Stomach (tissue), 19 donors: ENCODE measurements at places on chromosomes 16 and 17. TPM values are rescaled to one million over a fixed set of nuclear protein-coding genes. Genes with fewer than 3 reads are reported as not detected.

GRCh38 chr17:81487487-81488275 lies 24.9 kb downstream of the ACTG1 start:
- DNase-seq, result peak; percentile 94

DNA sequence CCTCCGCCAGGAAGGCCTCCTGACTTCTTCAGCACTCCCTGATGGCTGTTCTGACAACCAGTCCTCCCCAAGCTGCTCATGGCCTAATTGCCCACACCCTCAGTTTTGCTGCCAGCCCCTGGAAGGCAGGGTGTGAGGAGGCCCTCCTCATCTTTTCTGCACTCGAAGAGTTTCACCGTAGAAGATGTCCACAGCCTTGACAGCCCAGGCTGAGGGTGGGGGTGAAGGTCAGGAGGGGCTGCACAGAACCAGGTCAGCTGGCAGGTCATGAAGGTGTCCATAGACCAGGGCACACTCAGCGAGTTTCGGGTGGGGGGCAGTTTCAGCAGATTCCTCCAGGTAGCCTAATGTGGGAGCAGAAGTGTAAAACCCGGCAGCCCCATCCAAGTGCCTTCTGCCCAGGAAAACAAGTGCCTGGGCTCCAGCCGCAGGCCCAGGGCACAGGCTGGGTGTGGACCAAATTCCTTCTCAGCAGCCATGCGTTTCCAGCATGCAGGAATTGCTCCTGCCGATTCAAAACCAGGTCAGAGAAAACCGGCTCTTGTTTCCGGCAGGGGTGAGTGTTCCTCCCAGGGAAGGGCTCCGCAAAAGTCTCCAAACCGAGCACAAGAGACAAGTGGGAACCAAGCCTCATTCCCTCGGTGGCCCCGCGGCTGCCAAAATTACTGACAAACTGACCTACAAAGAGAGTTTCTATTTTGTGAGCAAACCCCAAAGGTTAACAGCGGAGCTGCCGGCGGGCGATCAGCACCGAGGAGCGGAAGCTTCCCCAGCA lies 228.8 kb downstream of the C16orf78 start:
- DNase-seq, result no peak

GRCh38 chr16:64469351-64469750 lies 652.5 kb downstream of the CDH11 start:
- no peak for DNase-seq

DNA sequence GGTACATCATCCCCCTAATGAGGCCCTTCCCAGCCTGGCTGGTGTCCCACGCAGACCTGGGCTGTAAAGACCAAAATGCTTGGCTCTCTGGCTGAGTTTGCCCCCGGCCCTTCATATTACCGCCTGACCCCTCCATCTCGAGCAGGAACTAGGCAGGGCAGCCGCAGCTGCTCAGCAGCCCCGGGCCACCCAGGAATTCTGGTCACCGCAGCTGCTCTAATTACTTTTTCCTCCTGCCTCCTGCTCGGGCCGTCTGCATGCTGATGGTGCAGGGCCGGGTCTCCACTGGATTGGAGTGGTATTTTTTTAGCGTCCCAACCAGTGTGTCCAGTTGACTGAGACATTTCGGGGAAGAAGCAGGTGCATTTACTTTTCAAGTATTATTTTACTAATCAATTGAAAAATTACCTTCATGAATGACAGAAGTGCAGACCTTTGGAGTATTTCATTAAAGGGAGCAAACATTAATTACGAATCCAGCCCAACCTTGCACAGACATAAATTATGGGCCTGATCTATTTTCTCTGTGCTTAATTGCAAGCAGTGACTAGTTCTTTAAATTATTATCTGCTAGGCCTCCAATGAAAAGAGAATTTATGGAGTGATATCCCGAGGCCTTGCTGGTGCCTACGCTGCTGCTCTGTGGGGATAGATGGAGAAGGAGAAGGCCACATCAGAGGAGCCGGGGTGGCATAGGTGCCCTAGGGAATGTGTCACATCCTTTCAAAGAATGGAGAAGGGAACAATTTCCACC lies 176.2 kb downstream of the CYLD start:
- DNase-seq, result peak; percentile 7

DNA sequence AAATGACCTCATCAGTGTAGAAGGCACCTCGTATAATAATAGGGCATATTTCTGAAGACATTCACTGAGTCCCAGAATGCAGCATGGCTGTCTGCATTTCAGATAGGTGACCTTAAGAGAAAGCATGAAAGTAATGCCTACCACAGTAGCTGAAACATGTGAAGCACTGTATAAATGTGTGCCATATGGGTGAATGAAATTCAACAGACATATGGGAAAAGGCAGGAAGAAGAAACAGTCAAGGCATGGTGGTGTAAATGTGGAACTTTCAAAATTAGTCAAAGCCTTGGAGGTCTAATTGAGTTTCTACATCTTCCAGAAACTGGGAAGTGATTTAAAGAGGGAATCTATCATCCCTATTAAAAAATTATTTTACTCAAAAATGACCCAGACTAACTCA lies 698.2 kb upstream of the GOT2 start:
- DNase-seq, result no peak

DNA sequence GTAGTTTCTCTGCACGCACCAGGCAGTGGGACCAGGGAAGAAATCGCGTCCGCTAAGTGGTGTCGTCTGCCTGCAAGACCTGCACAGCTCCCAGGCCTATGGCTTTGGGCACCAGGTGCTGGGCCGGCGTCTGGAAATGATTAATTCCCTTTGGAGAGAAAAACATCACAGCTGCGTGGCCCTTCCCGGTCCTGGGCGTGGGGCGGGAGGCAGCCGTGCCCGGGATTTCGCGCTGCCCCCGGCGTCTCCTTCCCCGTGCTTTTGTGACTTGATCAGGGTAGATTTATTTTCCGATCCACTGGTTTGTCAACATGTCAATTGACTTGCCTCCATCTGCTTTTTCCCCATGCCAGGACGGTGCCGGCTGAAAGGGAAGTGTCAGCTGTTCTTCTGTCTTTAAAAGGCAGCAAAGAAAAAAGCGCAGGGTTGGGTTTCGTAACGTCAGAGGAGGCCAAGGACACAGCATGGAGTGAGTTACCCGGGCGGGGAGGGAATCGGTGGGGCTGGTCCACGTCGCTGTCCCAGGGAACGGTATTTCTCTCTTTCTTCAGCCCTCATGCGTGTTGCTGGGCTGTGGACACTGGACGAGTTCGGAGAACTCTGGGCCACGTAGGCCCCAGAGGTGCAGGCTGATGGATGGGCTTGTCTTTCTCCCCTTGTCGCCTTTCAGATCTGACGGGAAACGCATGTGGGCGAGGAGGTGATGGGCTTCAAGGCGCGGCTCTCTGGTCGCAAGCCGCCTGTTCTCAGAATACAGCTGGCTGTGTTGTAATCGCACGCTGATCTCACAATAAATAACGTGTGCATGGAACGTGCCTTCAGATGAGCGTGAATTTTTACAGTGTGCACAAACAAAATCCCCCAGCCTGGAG lies 188.1 kb upstream of the ZNF469 start:
- DNase-seq, result peak; percentile 52

DNA sequence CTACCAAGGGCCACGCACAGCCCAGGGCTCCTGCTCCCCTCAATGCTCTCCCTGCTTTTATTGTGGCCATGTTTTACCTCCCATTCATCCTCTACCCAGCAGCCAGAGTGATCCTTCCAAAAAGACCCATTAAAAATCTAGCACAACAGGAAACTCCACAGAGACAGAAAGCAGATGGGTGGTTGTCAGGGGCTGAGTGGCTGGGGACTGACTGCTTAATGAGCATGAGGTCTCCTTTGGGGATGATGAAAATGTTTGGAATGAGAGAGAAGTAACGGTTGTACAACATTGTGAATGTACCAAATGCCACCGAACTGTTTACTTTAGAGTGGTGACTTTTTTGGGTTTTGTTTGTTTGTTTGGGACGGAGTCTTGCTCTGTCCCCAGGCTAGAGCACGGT lies 107.4 kb downstream of the GAS7 start:
- DNase-seq, result no peak

DNA sequence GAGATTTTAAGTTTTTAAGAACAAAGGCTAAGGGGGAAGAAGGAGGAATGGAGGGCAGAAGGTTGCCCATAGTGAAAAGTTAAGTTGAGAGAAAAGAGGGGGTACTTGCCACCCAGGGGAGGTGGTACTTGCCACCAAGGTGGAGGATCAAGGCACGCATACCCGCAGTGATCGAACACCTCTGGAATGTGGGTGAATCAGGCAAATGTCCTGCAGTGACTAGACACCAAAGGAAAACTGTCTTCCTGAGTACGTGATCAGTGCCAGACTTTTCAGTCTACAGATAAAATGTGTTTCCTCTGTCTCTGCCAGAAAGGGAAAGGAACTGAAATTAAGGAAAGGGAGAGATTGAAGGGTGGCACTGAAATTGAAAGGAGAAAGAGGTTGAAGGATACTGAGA lies 2285.3 kb downstream of the TP53TG3F start:
- no peak for DNase-seq

DNA sequence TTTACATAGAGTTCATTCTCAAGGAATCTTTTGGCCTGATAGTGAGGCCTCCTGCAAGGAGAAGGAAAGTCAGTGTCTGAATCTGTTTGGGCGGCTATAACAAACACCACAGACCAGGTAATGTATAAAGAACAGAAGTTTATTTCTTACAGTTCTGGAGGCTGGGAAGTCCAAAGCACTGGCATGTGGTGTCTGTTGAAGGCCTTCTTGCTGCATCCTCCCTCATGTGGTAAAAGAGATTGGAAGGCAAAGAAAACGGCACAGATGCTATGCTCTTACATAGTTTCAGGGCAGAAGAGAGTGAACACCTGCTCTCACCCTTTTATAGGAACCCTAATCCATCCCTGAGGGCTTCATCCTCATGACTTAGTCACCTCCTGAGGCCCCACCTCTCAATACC lies 31.2 kb upstream of the DNAJA2 start:
- DNase-seq, result no peak

- no peak for DNase-seq
These were observed 3.2 kb downstream of the GJD3 start for GRCh38 chr17:40361063-40361924.

DNA sequence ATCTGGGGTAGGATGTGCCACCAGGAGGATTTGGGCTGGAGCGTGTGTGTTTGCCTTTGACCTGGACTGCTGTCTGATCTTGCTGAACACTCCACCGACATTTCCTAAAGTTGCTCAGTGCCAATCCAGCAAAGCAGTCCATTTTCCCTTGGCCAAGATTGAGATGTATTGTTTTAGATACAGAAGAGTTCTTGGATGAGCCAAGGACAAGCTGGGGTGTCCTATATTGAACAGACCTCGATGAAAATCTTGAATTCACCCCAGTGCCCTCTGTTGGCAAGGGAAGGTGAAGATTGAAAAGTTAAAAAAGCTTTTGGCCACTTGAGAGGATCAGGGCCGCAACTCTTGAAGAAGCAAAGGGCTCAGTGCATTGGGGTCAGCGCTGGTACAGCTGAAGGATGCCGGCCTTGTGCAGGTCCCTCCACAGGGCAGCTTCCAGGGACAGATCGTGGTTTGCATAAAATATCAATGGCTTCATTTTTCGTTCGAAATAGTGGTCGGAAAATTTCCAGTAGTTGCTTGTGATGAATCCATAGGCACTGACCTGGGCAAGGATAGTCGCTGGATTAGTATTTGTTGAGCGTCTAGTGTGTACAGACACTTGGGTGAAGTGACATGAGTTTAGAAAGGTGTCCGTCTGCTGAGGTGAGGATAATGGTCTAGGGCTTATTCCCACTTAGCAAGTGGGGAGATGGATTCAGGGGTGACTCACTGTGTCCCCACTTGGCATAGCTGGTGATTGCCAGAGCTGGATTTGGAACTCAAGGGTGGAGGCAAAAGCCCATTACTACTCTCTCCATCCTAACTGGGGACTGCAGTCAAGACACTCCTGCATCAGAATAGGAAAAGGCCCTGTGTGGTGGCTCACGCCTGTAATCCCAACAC lies 19.7 kb downstream of the ST6GALNAC2 start:
- DNase-seq, result no peak

DNA sequence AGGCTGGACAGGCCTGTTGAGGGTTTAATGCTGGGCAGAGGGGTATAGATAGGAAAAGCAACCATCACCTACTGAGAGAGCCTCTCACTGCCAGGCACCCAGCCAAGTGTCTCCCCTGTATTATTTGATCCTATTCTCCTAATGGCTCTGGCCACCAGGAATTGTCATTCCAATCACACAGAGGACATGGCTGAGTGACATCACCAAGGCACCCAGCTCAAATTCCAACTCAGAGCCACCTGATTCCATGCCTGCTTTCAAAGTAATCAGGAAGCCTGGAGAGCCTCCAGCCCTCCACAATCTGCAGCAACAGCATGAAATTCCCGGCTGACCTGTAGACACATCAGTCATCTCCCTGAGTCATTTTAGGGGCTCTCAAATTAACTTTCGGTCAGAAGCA lies 368.9 kb upstream of the C16orf82 start:
- no peak for DNase-seq

GRCh38 chr16:52316241-52316640 lies 230.7 kb downstream of the TOX3 start:
- no peak for DNase-seq

GRCh38 chr17:43025290-43025657 lies 243 bp downstream of the RND2 start:
- DNase-seq, result no peak

GRCh38 chr17:46078675-46079074 lies 79.6 kb downstream of the STH start:
- no peak for DNase-seq

DNA sequence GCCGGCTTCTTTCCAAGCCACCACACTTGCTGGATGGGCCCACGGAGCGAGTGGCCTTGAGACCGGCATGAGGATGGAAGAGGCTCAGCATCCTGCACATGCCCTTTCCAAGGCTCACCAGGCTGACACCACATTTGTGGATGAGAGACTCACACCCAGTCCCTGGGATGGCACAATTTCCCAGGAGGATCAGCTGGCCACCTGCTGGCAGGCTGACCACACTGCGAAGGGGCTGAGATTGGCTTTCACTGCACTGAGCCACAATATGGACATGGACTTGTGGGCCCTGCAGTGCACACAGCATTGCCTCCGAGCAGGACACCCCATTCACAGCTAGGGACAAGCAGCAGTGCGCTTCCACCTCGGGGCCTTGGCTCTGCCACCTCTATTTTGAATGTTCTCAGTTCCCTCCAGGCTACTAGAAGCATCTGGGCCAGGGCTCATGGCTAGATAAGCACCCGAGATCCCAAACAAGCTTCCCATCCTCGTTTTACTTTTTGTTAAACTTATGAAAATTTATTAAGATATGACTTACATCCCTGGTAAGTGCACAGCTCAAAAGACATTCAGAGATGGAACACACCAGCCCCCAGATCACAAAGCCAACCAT lies 25.3 kb upstream of the KSR1 start:
- DNase-seq, result peak; percentile 53

GRCh38 chr16:84617041-84617790 lies 662 bp downstream of the COTL1 start:
- peak; percentile 45 for DNase-seq

- DNase-seq, result no peak
These were observed 134.0 kb downstream of the MYO1D start for GRCh38 chr17:32742681-32743538.

The CALCOCO2 gene
- 55.4 TPM for total RNA-seq

The AOC2 gene
- total RNA-seq, result not detected

The NPIPB9 gene
- total RNA-seq, result 10.6 TPM

The FAM171A2 gene
- total RNA-seq, result not detected

The DNASE1L2 gene
- not detected for total RNA-seq

The MT1H gene
- 33.8 TPM for total RNA-seq

The CBX8 gene
- total RNA-seq, result 140 TPM

The TBC1D3C gene
- total RNA-seq, result not detected

The RDM1 gene
- total RNA-seq, result not detected
